ENCODE measurements at places on chromosomes 7 and 10. TPM values are rescaled to one million over a fixed set of nuclear protein-coding genes. Genes with fewer than 3 reads are reported as not detected.
A peak's percentile ranks its signal among the peaks of the same experiment; 100 is the strongest.

DNA sequence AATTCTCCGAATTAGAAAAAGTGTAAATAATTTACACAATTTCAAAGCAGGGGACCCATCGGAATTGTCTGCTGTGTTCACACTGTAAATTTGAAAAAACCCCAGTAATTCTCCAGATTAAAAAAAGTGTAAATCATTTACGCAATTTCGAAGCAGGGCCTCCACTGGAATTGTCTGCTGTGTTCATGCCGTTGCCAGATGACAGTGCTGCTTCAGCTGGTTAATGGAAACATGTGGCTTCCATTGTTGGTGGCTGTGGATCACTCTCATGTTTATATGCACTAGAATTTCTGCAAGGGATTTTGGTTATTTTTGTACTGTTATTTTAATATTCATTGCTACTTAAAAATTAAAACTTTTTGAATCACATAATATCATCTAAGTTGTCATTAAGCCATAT, 88.8 kb upstream of the ELMO1 start:
- DNase-seq: no peak

- DNase-seq: no peak
Observed at GRCh38 chr10:54772468-54773122, 28.4 kb downstream of the PCDH15 start.

DNA sequence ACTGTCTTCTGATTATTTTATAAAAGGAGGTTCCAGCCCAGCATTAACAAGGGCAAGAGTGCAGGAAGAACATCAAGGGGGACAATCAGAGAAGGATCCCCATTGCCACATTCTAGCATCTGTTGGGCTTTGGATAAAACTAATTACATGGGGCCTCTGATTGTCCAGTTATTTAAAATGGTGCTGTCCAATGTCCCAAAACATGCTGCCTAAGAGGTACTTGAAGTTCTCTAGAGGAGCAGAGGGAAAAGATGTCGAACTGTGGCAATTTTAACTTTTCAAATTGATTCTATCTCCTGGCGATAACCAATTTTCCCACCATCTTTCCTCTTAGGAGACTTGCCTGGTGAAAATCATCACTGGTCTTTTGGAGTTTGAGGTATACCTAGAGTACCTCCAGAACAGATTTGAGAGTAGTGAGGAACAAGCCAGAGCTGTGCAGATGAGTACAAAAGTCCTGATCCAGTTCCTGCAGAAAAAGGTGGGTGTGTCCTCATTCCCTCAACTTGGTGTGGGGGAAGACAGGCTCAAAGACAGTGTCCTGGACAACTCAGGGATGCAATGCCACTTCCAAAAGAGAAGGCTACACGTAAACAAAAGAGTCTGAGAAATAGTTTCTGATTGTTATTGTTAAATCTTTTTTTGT, 2.3 kb downstream of the IL6 start:
- peak; percentile 15 for DNase-seq

- DNase-seq: no peak
Observed at GRCh38 chr7:88597941-88598425, 161.5 kb upstream of the ZNF804B start.

DNA sequence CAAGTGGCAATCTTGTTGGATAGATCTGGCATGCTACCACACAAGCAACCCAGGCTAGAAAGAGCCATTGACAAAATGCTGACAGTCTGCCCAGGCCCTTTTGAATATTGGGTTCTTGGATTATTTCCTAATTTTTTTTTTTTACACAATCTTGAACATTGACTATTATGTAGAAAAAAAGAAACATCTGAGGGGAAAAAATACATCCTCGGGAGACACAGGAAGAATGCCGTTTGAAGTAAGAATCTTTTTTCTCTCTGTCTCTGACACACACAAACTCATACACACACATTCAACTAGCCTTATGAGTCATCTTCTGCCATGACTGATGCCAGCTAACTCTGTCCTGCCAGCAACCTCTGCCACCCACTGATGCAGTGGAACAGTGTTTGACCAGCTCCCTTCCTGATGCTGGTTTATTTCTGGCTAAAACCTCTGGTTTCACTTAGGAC, 47.2 kb downstream of the SORBS1 start:
- peak; percentile 27 for DNase-seq

GRCh38 chr10:43904301-43904700, 255.6 kb upstream of the ZNF32 start:
- no peak for DNase-seq

GRCh38 chr7:105690325-105690945, 109.1 kb upstream of the EFCAB10 start:
- DNase-seq: peak; percentile 57

The SUN3 gene
- total RNA-seq: not detected

The RSPH10B gene
- 0.66 TPM for total RNA-seq

GRCh38 chr10:11004144-11005077, 13.3 kb upstream of the CELF2 start:
- no peak for DNase-seq

- peak; percentile 7 for DNase-seq
Observed at GRCh38 chr7:112084520-112084971, 121.7 kb downstream of the DOCK4 start.

DNA sequence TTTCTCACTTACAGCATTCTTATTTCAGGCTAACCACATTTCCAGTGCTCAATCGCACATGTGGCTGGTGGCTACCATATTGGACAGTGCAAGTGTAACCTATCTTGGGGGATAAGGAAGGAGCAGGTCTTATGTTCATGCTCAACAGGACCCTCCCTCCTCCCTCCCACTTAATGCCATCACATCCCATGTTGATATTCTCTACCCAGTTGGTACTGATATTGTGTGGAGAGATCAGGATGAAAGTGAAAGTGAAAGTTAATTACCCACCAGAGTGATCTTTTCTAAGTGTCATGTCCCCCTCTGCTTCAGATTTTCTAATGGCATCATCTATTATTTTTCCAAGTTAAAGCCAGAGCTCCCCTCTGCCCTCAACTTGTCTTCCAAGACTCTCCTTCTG, 91.6 kb downstream of the BMPER start:
- DNase-seq: no peak

DNA sequence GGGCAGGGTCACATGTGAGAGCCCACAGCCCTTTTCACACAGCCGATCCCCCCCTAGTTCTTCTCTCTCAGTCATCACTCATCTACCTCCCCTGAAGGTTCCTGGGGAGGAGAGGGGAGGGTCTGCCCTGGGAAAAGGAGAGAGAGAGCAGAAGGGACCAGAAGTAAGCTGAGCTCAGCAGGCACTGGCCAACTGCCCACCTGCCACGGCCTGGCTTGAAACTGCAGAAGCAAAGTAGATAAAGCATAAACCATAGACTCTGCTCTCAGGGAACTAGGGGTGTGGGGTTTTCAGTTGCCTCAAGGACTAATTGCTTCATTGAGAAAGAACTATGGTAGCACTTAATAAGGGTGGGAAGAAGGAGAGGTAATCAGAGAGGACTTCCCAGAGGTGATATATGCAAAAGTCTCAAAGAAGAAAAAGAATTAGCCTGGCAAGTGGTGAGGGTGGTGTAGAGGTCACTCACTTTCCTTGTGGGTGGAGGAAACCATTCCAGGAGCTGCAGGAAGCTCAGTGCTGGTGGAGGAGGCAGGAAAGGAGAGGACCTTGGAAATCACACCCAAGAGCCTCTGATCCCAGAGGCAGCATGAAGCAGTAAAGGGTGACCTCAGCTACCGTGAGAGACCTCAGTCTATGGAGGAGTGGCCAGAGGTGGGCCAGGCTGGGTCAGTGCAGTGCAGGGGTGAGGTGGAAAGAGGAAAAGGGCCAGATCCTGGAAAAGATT, 17.2 kb downstream of the PILRA start:
- no peak for DNase-seq

GRCh38 chr10:67770537-67770936, 67.5 kb downstream of the DNAJC12 start:
- no peak for DNase-seq

DNA sequence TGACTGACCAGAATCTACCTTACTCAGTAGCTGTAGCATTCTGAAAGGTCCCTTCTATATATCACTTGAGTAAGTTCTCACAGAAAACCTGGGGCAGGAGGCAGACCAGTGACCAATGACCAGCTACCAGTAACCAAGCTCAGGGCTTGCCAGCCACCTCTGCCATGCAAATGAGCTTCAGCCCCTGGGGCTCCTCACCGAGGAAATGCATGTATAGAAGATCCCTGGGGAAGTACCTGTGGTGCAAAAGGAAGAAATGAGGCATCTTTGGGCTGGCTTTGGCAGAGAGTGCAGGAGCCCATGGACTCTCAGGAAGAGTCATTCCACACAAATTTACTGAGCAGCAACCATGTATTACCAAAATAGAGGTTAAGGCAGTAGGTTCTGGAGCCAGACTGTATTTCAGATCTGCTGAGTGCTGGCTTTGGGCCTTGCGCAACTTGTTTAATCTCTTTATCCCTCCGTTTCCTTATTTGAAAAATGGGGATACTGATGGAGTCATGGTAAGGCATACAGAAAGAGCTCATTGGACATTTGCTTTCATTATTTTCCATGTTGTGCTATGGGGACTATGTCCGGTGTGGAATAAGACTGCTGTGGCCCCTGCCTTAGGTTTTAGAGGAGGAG, 41.1 kb upstream of the FAM204A start:
- no peak for DNase-seq

The CDK14 gene
- 41.1 TPM for total RNA-seq

DNA sequence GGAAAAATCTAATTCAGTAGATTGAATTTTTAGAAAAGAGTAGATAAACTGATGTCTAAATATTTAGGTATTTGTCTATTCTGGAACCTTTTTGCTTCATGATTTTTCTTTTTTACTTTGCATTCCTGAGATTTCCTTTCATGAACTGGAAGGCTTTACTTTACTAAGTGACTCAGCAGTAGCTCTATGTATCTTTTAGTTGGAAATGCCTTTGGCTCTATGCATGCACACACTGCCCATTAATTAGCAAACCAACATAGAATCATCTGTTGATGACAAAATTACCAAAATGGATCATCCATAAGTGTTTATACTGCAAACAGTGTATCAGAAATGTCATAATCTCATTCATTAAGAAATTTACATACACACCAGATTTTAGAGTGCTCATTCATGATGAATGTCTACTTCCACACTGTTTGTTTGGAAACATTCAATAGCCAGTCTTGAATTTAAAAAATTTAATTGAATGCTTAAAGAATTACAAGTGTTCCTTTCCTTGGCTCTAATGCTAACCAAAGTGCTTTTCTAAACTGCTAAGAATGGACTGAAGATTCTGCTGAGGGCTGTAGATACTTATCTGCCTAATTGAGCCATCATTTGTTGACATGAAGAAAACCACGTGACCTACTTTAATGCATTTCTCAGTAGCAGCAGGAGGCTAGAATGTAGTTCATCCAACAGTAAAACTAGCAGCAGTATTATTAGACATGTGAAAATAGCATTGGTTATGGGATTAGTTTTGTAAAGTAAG, 282.0 kb downstream of the ADK start:
- DNase-seq: peak; percentile 79

DNA sequence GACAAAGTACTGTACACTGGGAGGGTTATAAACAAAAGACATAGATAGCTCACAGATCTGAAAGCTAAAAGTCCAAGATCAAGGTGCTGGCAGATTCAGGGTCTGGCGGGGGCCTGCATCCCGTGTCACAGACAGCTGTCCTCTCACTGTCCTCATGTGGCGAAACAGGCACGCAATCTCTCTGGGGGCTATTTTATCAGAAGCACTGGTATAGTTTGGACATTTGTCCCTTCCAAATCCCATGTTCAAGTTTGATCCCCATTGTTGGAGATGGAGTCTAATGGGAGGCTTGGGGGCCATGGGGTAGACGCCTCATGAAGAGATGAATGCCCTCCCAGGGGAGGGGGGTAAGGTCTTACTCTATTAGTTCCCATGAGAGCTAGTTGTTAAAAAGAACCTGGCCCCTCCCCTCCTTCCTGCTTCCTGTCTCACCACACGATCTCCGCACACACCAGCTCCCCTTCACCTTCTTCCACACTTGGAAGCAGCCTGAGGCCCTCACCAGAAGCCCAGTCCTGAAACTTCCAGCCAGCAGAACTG, 72.5 kb upstream of the UCN3 start:
- no peak for DNase-seq

DNA sequence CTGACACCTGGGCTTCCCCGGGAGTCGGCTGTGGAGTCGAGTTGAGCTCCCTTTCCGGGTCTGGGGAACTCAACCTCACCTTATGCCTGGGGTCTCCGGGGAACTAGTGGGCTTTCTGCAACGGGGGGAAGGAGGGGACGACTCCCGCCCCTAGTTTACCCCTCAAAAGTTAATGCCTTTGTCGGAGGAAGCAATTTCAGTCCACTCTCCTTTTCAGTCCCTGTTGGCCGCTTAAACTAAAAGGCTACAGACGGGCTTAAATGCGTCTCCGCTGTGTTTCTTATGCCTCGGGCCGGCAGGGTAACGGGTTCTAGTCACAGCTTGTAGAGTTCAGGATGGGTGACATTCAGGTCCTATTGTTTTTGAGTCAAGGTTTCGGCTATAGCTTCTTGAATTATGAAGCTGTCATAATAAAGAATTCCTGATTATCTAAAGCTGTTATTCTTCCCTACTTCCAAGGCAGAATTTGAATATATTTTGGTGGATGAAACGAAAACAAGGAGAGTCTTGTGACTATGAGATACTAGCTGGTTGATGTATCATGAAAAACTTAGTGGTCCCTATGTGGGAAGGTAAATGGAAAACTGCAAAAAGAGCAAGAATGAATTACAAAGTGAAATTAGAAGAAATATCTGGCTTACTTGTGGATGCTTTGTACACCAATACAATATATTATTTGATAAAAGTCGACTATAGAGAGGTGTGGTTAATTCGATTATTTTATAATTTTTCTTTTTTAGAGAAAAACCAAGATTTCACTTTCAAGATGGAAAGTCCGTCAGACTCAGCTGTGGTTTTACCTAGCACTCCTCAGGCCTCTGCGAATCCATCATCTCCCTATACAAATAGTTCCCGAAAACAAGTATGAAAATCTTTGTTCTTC, 495 bp downstream of the SFR1 start:
- no peak for DNase-seq

DNA sequence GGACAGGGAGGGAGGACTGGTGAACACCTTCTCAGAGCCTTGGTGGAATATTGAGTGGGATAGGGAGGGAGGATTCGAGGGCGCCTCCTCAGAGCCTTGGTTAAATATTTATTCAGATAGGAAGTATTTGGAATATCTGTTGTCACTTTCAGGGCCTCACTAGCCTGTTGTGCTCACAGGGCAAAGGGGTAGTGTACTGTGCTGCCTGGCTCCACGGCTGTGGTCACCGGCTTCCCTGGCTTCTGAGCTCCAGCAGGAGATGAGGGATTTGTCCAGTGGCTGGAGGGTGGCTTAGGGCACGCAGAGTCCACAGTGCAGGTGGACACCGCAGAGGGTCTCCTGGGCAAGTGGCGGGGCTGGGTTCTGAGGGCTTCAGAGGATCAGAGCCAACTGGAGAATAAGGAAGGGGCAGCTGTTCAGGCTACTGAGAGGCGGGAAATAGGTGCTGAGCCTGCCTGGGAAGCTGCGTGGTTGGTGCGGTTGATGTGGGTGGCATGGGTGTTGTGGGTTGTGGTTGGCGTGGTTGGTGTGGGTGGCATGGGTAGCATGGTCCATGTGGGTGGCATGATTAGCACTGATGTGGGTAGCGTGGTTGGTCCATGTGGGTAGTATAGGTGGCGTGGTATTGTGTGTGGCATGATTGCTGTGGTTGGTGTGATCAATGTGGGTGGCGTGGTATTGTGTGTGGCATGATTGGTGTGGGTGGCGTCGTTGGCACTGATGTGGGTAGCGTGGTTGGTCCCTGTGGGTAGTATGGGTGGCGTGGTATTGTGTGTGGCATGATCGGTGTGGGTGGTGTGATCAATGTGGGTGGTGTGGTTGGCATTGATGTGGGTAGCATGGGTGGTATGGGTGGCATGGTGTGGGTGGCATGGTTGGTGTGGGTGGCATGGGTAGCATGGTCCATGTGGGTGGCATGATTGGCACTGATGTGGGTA, 16.7 kb downstream of the INPP5A start:
- no peak for DNase-seq

- DNase-seq: no peak
Observed at GRCh38 chr7:50718876-50719275, 63.8 kb downstream of the GRB10 start.
